Caki2 (cell line): ENCODE measurements at places on chromosomes 2 and 18.

DNA sequence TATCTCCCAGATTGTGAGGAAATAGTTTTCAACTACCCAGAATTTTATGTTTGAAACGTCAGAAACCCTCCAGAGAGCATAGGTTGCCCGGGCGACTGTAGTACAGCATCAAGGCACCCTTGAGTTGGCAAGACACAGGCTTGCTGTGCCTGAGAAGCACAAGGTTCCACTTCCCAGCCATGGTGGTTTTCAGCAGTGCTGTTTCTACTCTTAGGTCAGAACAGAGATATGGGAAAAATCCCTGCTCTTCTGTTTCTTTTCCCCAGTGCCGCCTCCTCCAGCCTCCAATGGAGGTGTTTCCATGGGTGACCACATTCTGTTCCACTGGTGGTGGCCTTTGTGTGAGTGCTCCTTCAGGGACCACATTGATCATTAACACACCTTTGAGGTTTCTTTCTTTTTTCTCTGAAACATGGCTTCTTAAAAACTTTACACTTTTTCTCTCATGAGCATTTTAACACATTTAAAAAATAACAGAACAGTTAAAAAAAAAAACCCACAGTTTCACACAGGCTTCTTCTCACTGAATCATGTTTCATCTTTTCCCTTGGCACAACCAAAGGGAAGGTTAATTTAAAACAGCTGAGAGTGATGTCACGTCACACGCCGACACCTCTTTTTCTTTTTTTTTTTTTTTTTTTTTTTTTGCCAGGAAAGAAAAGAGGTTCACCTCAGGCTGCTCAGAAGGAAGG, 229.3 kb upstream of the HDAC4 start:
- DNase-seq: no peak

DNA sequence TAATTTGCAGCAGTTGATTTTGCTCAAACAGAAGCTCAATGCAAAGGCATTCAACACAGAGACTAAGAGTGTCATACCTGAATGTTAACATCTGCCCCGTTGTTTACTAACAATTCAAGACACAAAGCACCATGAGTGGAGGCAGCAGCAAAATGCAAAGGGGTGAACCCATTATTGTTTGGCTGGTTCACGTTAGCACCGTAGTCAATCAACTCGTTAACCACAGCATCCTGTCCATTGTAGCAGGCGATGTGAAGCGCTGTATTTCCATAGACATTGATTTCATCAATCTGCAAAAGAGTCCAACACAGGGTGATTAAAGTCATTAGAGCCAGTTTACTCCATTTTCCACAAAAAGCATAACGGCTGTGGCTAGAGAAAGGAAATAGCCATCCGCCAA, 189.3 kb downstream of the ANKRD44 start:
- no peak for DNase-seq

- DNase-seq: no peak
Measured at GRCh38 chr2:160609346-160609745, 115.7 kb upstream of the RBMS1 start.

- DNase-seq: no peak
Measured at GRCh38 chr2:45781464-45781811, 130.0 kb downstream of the PRKCE start.

DNA sequence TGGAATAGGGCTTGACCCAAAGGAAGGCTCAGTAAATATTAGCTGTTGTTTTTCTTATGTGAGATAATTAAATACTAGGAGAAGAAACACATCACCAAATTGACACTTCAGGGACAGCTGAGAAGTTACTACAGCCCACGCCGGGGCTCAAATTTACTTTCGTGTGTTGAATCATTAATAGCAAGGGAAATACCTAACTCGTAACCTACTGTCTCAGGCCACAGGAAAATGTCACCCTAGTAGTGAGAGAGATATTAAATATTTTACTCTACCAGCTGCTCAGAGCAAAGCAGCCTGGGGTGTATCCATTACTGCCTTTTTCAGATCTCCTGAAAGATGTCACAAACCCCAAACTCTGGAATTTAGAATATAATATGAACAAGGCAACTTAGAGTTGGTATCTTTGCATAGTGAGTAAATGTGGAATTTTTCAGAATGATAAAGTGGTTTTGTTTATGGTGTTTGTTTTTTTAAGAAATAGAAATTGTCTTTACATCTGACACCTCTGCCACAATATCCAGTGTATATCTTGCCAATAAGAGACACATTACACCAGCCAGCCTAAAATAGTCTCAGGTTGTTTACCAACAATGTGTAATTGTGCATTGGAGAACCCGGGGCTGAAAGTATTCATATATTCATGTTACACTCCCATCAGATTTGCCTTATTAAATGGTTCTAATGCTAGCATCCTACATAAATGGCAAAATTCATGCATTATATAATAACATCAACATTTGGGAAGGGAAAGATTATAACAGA, 48.4 kb downstream of the ATP8B1 start:
- no peak for DNase-seq

GRCh38 chr18:59481436-59481835, 122.4 kb upstream of the LMAN1 start:
- DNase-seq: no peak

DNA sequence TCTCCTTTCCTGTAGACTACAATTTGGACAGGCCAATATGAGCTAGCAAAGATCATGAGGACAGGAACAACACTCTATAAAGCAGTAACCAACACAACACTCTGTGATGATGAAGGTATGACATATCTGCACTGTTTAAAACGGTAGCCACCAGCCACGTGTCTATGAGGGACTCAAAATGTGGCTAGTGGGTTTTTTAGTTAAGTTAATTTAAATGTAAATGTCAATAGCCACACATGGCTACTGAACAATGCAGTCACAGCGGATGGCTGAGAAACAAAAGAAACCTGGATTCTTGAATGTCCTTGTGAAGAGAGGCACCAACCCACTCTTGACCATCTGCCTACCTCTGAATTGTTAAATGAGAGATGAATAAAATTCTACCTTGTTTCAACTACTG, 33.9 kb downstream of the FANCL start:
- DNase-seq: no peak

GRCh38 chr2:89837962-89838625, 1146.6 kb downstream of the RPIA start:
- no peak for DNase-seq

DNA sequence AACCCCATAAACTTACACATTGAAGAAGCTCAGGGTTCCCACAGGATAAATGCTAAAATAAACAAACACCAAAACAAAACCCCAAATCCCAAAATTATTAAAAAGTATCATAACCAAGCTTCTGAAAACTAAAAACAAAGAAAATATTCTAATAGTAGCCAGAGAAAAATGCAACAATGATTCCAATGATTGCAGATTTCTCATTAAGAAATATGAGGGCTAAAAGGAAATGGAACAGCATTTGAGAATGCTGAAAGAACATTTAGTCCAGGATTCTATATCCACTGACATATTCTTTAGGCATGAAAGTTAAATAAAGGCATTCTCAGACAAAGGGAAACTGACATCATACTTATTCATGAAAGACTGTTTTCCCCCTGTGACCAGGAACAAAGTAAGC, 212.4 kb downstream of the SLC4A10 start:
- no peak for DNase-seq

- no peak for DNase-seq
Measured at GRCh38 chr2:137942833-137943677, 21.2 kb upstream of the HNMT start.

DNA sequence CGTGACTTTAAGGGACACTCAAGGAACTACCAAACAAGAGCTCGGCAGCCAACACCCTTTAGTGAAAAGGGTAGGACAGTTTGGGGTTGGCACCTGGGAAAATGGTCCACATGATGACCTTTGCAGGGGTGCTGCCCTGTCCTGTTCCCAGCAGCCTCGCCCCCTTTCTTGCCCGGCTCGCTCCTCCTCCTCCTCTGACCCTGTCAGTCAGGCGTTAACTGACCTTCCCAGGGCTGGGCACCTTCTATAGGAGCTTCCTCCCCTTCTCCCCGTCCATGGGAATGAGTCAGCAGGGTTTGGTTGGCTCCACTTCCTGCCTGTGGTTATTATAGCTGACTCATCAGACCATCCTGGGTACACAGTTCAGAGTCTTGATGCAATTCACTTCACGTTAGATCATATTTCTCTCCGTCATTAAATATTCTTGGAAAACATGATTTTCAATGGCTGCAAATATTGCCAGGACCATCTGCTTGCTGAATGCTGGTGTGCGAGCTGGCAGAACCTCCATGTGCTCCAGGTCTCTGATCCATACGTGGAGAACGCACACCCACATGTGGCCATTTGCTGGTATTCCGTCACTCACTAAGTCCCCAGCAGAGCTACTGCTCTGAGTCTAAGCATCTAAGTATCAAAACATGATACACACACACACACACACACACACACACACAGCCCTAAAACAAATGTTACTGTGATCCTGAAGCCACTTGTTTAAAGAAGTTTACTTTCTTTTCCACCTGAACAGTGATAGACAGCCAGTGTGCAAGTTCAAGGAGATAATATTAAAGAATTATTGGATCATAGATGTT, 185.0 kb downstream of the ANAPC1 start:
- peak; percentile 100 for DNase-seq

DNA sequence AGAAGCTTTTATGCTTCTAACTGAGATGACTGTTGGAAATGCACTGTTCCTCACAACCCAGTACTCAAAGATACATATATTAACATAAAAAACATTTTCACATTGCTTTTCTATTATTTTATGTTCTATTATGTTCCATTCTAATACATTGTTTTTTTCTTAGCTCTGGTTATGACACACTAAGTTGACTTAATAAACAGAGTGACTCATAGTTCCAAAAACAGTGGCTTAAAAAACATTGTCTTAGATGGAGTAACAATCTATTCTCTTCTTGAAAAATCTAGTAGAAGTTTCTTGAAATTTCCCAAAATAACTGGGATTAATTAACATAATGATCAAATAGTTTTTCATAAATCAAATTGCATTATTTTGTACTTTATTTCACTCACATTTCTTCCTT, 328.2 kb upstream of the LRATD1 start:
- no peak for DNase-seq

- DNase-seq: no peak
Measured at GRCh38 chr2:19274439-19274838, 84.0 kb downstream of the OSR1 start.

DNA sequence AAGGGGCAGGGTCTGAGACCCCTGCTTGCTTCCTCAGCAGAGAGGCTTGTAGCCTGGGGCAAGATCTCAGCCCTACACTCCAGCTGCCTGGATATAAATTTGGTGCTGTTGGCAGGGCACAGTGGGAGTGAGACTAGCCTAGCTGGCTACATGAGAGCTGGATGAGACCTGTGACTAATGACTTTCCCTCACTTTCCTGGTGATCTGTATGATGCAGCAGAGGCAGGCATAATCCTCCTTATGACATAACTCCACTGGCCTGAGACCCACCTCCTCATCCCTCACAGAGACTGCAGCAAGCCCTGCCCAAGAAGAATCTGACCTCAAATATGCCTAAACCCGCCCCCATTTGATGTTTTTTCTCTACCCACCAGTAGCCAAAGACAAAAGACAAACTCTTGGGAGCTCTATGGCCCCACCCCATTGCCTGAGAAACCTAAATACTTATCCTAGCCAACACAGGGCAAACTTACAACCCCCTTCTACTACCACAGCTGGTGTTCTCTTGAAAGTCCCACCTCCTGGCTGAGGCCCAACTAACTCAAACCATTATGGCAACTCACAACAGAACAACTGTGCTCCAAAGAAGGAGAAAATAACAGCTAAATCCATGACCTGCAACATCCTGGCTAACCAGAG, 102.7 kb downstream of the NR4A2 start:
- DNase-seq: no peak
